Foreskin keratinocyte (primary cell): ENCODE measurements at places on chromosomes 11 and 22. TPM values are rescaled to one million over a fixed set of nuclear protein-coding genes. Genes with fewer than 3 reads are reported as not detected.

The PRG2 gene
- 0.17 TPM in 1 of 2 replicates, not detected in the other for total RNA-seq

The TYR gene
- 0.04 and 0.20 TPM in 2 replicates for total RNA-seq

The OR51G1 gene
- not detected in 2 replicates for total RNA-seq

The ANGPTL5 gene
- total RNA-seq, result not detected in 2 replicates

The C11orf87 gene
- total RNA-seq, result not detected in 2 replicates

The KDM4D gene
- 0.99 and 1.1 TPM in 2 replicates for total RNA-seq
